ENCODE measurements at places on chromosomes 13 and 19. TPM values are rescaled to one million over a fixed set of nuclear protein-coding genes. Genes with fewer than 3 reads are reported as not detected.

FARP1 gene
- 71.8 TPM for polyA plus RNA-seq

MISP gene
- 0.08 TPM for polyA plus RNA-seq

GRCh38 chr13:21541271-21541670 is 62.7 kb downstream of the MICU2 start:
- DNase-seq: no peak

- DNase-seq: no peak
Measured at GRCh38 chr19:49212016-49212701, 54.6 kb downstream of the TRPM4 start.

DNA sequence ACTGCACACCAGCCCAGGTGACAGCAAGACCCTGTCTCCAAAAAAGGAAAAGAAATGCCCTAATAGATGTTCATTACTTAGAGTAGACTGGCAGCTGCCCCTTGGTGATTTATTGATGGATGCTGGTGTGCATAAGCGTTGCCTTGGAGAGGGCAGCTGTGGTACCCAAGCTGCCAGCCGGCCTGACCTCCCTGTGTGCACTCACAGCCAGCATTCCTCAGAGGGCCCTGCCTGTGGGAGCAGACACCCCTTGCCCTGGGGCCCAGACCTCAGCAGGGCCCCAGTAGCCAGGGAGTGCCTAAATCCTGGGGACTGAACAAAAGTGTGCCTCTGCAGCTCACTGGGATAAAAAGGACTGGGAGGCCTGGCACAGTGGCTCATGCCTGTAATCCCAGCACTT is 7.8 kb upstream of the ACTN4 start:
- DNase-seq: no peak
